ENCODE measurements at places on chromosomes 2 and 18.

- DNase-seq, result no peak
These were observed 233.2 kb upstream of the SMAD7 start for GRCh38 chr18:49183921-49184320.

DNA sequence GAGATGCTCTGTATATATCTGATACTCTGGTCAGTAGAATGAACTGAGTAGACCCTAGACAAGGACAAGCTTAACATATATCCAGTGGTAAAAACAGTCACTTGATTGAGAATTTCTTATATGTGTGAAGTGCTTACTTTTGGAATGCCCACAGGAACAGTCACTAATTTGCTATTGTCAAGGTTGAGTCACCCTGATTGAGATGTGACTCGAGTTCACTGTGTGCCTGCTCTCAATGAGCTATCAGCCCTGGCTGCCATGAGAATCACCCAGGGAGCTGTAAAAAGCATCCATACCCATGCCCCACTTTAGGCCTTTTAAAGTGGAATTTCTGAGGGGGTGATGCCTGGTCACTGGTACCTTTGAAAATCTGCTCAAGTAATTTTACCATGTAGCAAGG lies 283.7 kb downstream of the SUCLG1 start:
- DNase-seq, result no peak

- DNase-seq, result no peak
These were observed 2.3 kb downstream of the ASB3 start for GRCh38 chr2:53784436-53784835.

- no peak for DNase-seq
These were observed 1.2 kb downstream of the KDSR start for GRCh38 chr18:63365876-63366212.

GRCh38 chr2:179059026-179059700 lies 9.2 kb upstream of the CCDC141 start:
- DNase-seq, result no peak

GRCh38 chr2:216222650-216223352 lies 113.7 kb downstream of the XRCC5 start:
- DNase-seq, result no peak

- no peak for DNase-seq
These were observed 28.7 kb upstream of the LRRC30 start for GRCh38 chr18:7202169-7202568.

GRCh38 chr2:127092306-127092705 lies 14.6 kb downstream of the BIN1 start:
- no peak for DNase-seq

GRCh38 chr18:59821983-59822382 lies 77.8 kb upstream of the PMAIP1 start:
- no peak for DNase-seq

DNA sequence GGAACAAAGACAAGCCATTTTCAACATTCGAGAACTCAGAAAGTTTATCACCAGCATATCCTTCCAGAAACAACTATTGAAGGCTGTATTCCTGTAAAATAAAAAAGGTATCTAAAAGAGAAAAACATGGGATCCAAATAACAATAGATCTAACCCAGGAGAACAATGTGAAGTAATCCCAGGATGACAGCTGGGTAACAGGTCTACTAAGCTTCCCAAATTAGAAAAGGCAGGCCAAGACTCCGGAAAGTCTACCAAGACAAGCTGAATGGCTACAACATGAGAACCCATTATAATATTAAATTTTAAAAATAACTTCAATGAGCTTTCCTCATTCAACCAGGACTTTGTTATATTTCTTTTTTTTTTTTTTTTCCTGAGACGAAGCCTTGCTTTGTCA lies 6.5 kb downstream of the PIAS2 start:
- no peak for DNase-seq
